ENCODE measurements at places on chromosomes 1 and 21. TPM values are rescaled to one million over a fixed set of nuclear protein-coding genes. Genes with fewer than 3 reads are reported as not detected.

GRCh38 chr1:162942916-162943559 lies 82.1 kb upstream of the CCDC190 start:
- DNase-seq = no peak

- DNase-seq = no peak
Observed at GRCh38 chr1:228356897-228357680, 49.5 kb downstream of the TRIM11 start.

GRCh38 chr1:2946291-2946690 lies 75.0 kb upstream of the ACTRT2 start:
- DNase-seq = no peak

DNA sequence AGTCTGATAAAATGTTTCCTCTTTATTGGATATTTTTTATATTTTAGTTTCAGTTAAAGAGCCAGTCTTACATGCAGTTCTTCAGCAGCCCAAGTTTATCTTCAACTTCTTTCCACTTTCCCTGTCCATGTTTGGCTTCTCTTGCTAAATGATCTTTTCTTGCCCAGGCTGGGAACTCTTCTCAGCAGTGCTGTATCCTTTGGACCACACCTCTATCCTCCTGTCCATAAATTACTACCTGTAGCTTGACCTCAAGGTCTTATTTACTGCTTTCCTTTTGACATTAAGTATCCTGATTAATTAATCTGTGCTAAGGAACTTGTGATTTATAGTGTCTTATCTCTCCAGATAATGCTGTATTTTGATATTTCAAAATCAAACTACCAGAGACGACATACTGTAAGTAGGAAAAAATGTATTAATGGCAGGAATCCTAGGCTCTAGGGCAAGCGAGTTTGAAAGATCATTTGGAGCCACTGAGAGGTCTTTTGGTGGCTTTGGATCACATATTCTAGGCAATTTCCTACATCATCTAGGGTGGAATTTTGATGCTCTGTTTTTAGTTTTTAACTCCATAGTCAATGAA lies 20.5 kb upstream of the PDC start:
- DNase-seq = no peak

CASQ2 gene
- total RNA-seq = not detected

- no peak for DNase-seq
Observed at GRCh38 chr1:25757846-25758185, 42.2 kb upstream of the SELENON start.

Data from naive thymus-derived CD4-positive, alpha-beta T cell (primary cell).